ENCODE measurements at places on chromosomes 11 and 22. TPM values are rescaled to one million over a fixed set of nuclear protein-coding genes. Genes with fewer than 3 reads are reported as not detected.
A peak's percentile ranks its signal among the peaks of the same experiment; 100 is the strongest.

- no peak for DNase-seq
Observed at GRCh38 chr11:96152623-96153022, 190.4 kb downstream of the MAML2 start.

DNA sequence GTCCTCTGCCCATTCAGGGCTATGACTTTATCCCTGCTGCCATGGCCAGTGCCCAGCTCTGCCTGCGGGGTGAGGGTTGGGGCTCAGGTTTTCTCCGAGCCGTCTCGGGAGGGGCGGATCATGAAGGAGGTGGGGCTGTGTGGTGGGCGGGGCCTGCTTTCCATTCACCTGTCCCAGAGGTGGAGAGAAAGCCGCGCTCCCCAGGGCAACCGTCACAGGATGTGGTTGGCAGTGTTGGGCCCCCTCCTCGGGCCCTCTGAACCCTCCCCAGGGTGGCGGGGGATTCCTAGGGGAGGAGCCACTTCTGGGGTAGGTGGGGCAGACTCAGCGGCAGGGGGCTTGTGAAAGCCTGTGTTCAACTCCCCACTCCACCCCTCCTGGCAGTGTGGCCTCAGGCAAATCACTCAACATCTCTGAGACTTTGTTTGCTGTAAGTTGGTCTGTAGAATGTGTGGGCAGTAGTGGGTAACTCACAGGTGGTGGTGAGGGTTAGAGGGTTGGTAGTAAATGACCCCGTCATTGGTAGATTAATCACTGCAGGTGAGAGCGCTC is 50.3 kb downstream of the CD6 start:
- DNase-seq: peak; percentile 90

DNA sequence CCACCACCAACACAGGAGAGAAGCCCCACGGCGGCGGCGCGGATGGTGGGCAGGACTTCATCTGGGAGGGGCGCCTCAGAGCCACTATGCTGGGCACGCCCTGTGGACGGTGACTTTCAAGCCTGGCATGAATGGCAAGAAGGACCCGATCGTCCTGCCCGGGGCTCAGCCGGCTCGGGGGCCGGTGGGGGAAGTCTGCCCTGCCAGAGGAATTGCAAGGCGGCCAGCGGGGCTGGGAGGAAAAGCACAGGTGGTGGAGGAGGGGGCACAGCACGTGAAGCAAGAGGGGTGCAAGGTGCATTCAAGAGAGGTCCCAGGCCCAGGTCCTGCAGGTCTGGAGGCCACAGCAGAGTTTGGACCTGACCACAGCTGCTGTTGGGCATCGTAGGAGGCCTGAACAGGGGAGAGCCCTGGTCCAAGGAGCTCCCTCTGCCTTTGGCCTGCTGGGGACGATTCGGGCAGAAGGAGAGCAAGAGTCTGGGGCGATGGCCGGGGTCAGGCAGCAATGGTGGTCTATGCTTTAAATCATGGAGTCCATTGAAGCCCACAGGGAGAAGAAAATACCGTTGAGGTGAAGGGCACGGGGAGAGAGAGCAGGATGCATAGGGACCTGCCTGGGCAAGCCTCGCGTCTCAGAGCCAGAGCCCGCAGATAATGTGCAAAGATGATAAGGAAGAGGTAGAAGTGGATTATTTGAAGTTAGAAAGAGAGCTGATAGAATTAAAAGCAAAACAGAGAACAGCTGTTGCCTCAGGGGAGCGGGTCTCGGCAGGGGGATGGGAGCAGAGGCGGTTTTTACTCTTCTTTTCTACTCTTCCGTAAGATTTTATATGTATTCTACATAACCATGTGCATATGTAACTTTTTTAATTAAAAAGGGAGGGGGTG is 82.6 kb upstream of the SHISAL1 start:
- DNase-seq: no peak

GRCh38 chr11:122434786-122435185 is 220.7 kb upstream of the UBASH3B start:
- DNase-seq: no peak

GRCh38 chr11:2194877-2195755 is 23.5 kb upstream of the TH start:
- no peak for DNase-seq

GRCh38 chr11:64359712-64360445 is 917 bp downstream of the RPS6KA4 start:
- peak; percentile 35 for DNase-seq

The PLEKHA7 gene
- 5.7 TPM for total RNA-seq

GRCh38 chr22:23570681-23571080 is 9.4 kb downstream of the IGLL1 start:
- DNase-seq: no peak

GRCh38 chr22:45774001-45774670 is 102.5 kb downstream of the ATXN10 start:
- DNase-seq: no peak

GRCh38 chr22:21963286-21963685 is 10.6 kb upstream of the PPM1F start:
- no peak for DNase-seq

- DNase-seq: no peak
Observed at GRCh38 chr11:119447664-119448242, 24.8 kb upstream of the THY1 start.

The NXPE4 gene
- not detected for total RNA-seq

- DNase-seq: no peak
Observed at GRCh38 chr11:73152861-73153483, 10.9 kb upstream of the FCHSD2 start.

DNA sequence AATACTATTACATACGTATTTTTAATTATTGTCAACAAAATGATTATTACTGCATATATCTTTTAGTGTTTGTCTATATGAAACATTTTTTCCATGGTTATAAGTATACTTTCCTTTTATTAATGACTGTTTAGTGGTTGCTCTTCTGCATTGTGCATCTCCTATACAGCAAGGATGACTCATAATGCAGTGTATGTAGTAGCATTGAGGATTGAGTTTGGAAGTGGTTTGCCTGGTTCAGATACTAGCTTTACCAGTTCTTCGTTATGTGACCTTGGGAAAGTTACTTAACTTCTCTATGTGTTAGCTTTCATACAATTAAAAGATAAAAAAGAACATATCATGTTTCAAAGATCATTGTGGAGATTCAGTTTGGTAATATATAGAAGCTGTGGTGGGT is 44.1 kb downstream of the CHORDC1 start:
- no peak for DNase-seq

The OR4A16 gene
- not detected for total RNA-seq

GRCh38 chr11:88508759-88509581 is 171.4 kb upstream of the CTSC start:
- DNase-seq: peak; percentile 40

- DNase-seq: peak; percentile 60
Observed at GRCh38 chr22:42074132-42074811, at the start of gene PHETA2. Gene PHETA2 (plus strand): TSS chr22:42074248. CDS start chr22:42077294, 3,046 bp downstream.

DNA sequence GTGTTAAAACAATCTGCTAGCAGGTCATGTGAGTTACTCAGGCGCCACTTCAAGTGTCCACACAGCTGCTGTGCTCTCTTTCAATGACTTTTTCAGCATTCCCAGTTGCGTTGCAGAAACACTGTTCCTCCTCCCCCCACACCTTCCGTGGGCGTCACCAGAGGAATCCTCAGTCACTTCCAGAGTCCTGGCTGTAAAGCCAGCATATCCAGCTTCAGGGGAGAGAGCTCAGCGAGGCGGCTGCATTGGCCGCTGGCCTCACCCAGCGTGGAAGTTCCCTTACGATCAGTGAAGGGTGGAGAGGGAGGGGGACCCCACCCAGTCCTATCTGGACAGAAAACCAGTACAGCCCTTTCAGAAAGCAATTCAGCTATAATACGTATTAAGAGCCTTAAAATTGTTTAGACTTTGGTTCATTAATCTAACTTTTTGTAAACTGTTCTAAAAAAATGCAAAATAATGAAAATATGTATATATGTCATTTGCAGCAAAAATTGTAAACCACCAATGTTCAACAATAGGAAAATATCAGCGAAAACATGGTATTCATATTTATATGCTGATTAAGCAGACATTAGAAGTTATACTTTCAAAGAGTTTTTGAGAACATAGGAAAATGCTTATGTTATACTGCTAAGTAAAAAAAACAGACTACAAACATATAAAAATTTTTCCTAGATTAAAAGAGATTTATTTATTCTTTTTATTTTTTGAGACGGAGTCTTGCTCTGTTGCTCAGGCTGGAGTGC is 2.8 kb upstream of the ANO9 start:
- DNase-seq: no peak

- DNase-seq: peak; percentile 37
Observed at GRCh38 chr11:75771646-75772410, 3.2 kb downstream of the DGAT2 start.

- DNase-seq: no peak
Observed at GRCh38 chr11:113626736-113627135, 79.4 kb downstream of the TMPRSS5 start.

DNA sequence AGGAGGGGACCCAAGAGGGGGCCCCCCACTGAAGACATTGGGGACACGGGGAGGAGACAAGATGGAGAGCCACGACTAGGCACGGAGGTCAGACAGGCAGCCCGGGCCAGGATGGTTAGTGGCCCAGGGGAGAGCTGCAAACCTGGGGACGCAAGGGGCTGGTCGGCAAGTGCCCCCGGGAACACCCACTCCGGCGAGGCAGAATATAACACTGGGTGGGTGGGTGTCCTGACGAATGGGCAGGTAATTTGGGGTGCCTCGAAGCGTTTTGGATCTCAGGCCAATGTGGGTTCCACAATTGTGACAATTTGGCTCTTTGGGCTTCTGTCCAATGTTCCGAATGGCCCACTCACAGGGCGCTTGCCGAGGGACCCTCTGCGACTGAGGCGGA is 9.9 kb downstream of the IGF2 start:
- no peak for DNase-seq

DNA sequence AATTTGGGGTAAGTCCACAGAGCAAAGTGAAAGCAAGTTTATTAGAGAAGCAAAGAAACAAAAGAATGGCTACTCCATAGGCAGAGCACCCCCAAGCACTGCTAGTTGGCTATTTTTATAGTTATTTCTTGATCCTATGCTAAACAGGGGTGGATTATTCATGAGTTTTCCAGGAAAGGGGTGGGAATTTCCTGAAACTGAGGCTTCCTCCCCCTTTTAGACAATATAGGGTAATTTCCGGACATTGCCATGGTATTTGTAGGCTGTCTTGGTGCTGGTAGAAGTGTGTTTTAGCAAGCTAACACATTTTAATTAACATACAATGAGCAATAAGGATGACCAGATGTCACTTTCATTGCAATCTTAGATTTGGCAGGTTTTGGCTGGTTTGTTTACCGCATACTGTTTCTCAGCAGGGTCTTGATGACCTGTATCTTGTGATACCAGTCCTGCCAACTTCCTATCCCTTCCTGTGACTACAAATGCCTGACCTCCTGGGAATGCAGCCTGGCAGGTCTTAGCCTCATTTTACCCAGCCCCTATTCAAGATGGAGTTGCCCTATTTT is 937 bp upstream of the C1QTNF6 start:
- no peak for DNase-seq

Data from activated naive CD4-positive, alpha-beta T cell treated with anti-CD3 and anti-CD28 coated beads, Interleukin-2, amount 50 U/mL, for 72 hours (primary cell).